CD8-positive, alpha-beta T cell (primary cell): ENCODE measurements at places on chromosomes 3 and 15.

GRCh38 chr3:4994823-4995499 is 15.7 kb downstream of the BHLHE40 start:
- no peak for DNase-seq

DNA sequence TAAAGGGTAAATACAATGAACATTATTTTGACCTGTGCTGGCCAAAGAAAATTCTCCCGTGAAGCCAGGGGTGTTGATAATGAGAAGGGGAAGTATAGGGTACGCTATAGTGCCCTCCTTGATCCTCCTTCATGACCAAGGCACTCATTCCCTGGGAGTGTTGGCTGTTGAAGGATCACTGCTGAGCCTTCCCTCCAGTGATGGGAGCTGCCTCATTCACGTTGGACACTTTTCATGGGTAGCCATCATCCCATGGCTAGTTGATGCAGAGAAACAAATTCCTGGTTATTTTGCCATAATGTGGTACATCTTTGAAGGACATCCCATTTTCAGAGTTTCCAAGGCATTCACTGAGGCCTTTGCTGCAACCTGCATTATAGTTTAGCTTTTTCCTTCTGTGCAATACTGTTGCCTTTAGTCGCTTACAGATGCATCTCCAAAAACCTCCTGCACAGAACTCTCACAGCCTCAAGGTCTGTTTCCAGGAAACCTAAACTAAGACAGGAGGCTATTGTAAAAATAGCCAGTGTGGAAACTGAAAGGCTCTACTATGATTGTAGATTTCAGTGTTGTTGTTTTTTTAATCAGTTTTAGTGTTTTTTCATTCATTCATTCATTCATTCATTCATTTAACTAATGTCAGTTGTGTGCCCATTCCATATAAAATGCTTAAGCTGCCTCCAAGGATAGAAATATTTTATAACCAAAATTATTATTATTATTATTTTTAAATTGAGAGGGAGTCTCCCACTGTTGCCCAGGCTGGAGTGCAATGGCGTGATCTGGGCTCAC is 40.8 kb downstream of the TGFBR2 start:
- no peak for DNase-seq

DNA sequence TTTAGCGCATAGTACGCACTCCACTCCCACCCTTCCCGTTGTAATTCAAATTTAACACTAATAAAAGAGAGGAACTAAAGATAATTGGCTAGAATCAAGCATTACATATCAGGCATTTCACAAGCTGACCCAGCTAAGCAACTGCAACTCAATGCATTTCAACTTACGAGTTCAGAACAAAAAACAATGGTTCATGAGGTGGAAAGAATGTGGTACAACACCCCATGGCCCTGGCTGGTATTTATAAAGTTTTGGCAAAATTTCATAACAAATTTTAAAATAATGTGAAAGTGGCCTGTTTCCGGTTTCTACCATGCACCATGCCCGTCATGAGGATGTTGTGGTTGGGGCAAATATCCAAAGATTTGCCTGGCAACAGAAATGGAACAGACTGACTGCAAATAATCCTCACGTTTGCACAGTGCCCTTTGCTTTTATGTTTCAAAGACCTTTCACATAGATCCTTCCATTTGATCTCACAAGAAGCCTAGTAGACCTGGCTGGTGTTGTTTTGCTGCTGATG is 455.3 kb upstream of the NR2F2 start:
- no peak for DNase-seq

- DNase-seq, result no peak
Observed at GRCh38 chr3:191262650-191263049, 63.6 kb downstream of the OSTN start.

DNA sequence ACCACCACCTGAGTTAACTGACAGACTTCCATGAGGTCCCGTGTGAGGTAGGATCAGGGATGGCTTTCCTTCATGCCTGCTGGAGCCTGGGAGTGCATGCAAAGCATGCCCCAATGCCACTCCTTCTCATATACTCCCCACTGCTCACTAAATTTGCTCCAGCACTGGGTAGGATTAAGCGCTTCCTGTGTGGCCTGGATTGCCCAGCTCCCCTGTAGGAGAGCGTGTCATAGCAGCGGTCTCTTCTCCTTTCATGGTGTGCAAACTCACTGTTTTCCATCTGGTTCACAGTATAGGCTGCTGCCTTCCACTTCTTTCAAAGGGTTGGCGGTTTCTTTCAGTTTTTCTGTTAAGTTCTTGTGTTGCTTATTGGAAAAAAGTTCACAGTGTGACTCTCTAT is 34.1 kb upstream of the ABI3BP start:
- DNase-seq, result no peak
